NCI-H226 (cell line): ENCODE measurements at places on chromosomes 2 and 18.

- no peak for DNase-seq
These were observed 1.2 kb downstream of the MEX3C start for GRCh38 chr18:51196118-51196810.

- peak; percentile 48 for DNase-seq
These were observed 47.8 kb downstream of the SLC4A3 start for GRCh38 chr2:219675221-219675620.

DNA sequence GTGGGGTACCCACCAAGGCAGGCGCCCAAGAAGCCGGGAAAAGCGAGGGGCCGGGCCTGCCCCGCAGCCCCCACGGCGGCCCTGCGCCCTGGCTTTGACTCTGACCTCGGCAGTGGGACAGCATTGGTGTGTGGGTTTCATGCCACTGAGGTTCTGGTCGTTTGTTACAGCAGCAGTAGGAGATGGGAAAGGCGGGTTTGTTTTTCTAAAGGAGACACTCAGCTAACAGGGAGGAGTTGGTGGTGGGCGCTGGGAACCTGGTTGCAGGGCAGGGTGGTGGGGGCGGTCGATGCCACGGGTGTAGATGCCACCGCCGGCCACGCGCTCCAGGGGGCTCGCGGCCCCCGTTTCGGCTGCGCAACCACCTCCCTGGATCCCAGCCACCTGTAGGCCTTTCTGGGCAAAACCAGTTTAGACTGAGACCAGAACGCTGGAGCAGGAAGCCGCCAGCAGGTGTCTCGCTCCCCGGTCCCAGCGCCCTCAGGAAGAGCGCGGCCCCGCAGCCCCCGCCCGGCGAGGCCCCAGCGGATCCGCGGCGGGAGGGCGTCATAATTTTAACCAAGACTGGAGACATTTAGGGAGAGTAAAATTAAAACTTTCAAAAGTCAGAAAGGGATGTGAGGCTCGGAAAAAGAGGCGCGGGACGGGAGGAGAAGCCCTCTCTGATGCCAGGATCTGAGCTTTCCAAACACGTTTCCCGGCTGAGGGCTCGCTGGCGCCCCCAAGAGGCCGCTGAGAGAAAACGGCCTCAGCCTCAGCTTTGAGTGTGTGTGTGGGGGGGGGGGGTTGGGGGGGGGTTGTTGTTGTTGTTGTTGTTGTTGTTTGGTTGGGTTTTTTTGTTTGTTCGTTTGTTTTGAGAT lies 17.4 kb downstream of the CIDEA start:
- DNase-seq: peak; percentile 70

DNA sequence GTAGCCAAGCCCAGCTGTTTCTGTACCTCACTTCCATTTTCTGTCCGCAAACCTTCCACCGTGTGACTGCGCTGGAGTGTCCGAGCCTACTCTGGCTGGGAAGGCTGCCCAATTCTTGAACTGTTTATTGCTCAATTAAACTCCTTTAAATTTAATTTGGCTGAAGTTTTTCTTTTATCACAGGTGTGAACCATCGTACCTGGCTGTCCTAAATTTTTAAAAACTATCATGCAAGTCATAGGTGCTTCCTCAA lies 6.2 kb upstream of the RNU2-63P start:
- DNase-seq: no peak

DNA sequence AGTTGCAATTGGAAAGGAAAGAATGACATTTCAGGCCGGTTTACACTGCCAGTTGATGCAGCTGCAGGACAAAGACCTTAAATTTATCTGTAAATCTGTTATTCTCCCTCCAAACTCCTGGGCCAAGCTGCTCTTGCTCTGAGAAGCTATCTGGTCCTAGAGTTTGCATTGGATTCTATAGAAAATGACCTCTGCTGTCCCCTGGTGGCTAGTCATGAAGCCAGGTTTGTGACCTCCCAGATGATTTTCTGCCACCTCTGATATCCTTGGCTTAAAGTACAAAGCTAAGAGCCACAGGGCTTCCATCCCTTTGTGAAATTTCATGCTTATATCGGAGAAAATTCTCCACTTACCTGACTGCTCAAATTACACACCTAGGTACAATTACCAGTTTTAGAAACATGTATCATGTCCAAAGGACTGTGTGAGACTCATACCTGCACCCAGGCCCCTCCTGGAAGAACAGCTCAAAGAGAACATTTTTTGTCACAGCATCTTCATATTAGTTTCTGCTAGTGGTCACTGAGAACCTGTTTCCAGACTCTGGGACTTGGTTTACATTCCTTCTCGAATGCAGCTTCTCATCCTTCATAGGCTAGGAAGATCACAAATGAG lies 28.9 kb upstream of the IER3IP1 start:
- DNase-seq: no peak

DNA sequence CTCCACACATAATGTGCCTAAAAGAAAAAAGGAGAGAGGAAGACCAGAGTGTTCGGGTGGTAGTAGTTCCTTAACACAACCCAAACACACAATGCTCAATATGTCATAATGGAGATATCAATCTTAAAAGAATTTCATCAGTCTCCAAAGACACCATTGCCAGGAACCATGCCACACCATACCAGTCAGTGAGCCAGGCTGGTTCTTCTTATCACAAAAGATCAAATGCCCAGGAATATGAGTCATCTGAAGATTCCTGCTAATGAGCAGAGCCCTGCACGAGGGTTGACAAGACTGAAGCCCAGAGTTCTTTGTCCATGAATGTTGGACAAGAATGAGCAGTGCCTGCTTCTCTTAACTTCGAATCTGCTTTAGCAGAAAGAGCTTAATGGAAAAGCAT lies 262.3 kb downstream of the ZNF516 start:
- no peak for DNase-seq

GRCh38 chr2:83874066-83874465 lies 585.0 kb downstream of the SUCLG1 start:
- no peak for DNase-seq

- DNase-seq: peak; percentile 74
These were observed 83.9 kb downstream of the STPG4 start for GRCh38 chr2:47070920-47071824.

- DNase-seq: no peak
These were observed 38.2 kb downstream of the CRIM1 start for GRCh38 chr2:36393738-36394256.

- DNase-seq: peak; percentile 8
These were observed 47.3 kb downstream of the ROCK1 start for GRCh38 chr18:21064347-21064746.

- no peak for DNase-seq
These were observed 12.2 kb downstream of the LPIN1 start for GRCh38 chr2:11758647-11759046.

GRCh38 chr18:41731884-41732283 lies 223.2 kb upstream of the PIK3C3 start:
- DNase-seq: peak; percentile 33

DNA sequence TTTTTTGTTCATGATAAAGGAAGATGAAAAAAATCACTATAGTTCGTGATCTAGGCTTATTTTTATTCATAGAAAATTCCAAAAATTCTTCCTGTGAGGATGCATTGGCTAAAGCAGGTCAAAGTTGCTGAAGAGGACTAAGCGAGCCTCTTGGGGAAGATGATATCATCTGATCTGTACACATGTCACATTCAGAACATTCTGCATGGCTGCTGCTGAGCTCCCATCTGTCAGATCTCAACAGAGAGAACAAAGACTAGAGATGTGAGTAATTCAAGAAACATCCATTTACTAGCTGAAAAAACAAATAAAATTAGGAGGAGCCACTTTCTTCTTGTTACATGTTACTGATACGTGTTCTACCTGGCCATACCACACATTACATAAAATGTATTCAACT lies 518.6 kb upstream of the FSIP2 start:
- DNase-seq: no peak

DNA sequence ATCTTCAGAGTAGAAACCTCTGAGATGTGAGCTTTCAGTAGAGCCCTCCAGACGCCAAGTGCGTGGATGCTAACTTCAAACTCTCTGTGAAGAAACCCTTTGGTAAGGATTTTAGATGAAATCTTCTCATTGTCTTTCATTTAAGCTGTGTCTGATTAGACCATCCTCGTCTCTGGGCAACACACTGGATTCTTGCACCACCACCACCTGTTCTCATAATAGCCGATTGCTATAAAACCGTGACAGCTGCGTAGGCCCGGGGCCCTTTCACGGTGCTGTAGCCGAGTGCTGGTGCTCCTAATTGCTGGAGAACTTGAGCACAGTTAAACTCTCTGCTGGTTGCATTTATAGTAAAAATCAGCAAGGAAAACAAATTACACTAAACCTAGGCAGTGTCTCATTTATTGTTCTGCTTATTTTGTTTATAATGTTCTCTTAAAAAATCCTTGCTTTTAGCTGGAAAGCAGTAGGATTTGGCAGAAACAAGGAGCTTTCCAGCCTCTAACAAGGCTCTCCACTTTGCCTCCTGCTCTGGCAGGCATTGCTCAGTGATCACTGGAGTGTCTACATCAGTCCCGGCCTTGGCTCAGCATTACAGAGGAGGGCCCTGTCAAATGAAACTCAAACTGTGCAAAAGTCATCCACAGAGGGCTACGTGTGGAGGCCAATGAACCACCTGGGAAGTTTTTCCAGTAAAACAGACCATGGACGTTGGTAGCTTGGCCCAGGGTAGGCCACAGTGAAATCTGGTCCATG lies 40.9 kb upstream of the MBP start:
- DNase-seq: no peak

- DNase-seq: no peak
These were observed 270.2 kb downstream of the TGIF1 start for GRCh38 chr18:3720159-3720558.

- DNase-seq: no peak
These were observed 621.1 kb downstream of the STK39 start for GRCh38 chr2:167626301-167626700.

DNA sequence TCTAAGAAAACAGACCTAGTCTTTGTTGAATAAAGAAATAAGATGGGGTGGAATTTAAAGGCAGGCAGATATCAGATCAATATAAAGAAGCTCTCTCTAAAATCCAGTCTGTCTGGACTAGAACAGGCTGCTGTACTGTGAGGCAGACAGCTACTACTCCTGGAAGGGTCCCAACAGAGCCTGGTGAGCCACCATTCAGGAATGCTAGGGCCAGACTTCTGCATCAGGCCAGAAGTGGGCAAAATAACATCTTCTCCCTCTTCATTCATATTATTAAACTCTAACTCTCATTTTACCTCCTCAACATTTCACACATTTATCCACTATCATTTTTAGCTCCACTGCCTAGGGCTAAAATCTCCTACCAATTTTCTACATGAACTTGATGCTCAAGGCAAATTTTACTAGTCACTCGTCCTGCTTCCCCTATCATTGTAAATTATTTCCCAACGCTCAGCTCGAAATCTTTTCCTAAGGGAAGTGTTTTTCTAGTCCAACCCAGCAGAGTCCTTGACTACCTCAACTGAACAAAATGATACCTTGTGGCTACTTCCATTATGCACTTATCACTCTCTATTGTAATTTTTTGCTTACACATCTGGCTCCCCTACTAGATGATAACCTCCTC lies 45.2 kb upstream of the GLS start:
- peak; percentile 87 for DNase-seq

- DNase-seq: no peak
These were observed 10.6 kb downstream of the DAW1 start for GRCh38 chr2:227881866-227882517.

DNA sequence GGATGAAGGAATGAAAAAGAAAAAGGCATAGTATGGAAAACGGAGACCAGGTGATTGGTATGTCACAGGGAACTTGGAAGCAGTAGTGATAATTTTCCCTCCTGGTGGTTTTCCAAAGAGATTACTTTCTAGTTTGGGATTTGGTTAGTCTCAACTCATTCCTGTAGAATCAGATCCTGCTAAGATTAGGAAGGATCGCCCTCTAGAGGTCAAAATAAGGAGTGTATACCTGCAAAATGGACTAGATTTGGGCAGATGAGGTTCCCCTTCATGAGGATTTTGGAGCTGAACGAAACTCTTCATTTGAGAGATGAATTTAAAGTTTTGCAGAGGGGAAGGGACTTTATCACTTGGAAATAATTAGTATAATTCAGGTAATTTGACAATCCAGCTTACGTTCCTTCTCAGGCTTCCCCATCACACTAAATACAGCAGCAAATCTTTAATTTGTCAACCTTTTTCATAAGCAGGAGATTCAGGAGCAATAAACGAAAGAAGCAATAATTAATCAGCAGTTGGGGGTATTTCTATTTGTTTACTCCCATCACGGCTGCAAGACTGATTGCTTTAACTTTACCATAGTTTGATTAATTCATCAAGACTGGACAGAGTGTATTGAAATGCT lies 65.2 kb downstream of the CCDC195 start:
- DNase-seq: peak; percentile 25

GRCh38 chr2:75870651-75871137 lies 160.0 kb upstream of the GCFC2 start:
- DNase-seq: no peak

DNA sequence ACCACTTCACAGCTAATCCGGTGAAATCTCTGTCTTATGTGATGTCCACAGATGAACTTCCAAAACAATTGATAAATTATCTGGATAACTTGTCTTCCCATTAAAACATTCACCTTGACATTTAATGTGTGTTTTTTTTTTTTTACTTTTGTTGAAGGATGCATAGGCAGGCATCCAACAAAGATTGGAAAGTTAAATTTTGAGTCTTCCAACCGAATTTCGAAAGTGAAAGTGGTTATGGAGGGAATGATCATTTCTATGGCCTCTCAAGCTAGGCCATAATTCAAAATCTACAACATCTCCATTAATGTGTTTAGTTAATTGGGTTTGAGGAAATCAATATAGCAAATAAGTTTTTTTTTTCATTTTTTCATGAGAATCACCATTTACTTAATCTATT lies 1495.5 kb upstream of the ACVR2A start:
- no peak for DNase-seq

- DNase-seq: no peak
These were observed 2.8 kb downstream of the GAREM2 start for GRCh38 chr2:26175466-26176278.

DNA sequence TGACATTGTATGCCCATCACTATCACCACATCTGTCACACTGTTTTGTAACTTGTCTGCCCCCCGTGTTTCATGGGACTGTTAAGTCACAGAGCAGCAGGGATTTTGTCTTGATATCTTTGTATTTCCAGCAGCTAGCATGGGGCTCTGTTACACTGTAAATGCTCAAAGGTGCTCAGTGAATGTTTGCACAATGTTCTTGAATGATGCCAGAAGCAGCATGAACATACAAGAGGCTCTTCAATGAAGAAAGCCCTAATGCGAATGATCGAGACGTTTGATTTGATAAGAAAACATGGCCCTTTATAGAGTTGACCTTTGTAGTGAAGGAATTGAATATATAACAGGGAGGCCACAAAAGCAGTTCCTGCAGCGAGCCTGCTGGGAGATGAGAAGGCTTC lies 120.9 kb upstream of the TTC39C start:
- no peak for DNase-seq

DNA sequence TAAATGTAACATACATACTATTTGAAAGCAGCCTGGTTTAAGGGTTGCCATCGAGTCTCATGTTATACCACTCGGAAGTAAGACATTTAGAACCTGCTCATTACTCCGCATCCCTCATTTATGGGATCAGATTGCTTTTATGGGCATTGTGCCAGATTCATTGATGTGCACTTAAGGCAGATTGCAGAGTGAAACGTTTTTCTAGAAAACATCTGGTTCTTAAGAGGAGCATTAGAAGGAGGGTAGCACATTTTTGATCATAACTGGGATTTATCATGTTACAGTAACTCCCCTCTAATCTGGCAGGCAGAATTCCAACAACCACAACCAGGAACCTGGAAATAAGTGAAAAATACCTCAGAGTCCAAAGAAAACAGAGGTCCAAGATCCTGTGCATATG lies 74.2 kb upstream of the GALNT3 start:
- peak; percentile 7 for DNase-seq
